Esophagus squamous epithelium (tissue), 5 donors: ENCODE measurements at places on chromosomes 13 and 19.

- no peak for DNase-seq
Measured at GRCh38 chr13:75442736-75443234, 39.2 kb downstream of the TBC1D4 start.

DNA sequence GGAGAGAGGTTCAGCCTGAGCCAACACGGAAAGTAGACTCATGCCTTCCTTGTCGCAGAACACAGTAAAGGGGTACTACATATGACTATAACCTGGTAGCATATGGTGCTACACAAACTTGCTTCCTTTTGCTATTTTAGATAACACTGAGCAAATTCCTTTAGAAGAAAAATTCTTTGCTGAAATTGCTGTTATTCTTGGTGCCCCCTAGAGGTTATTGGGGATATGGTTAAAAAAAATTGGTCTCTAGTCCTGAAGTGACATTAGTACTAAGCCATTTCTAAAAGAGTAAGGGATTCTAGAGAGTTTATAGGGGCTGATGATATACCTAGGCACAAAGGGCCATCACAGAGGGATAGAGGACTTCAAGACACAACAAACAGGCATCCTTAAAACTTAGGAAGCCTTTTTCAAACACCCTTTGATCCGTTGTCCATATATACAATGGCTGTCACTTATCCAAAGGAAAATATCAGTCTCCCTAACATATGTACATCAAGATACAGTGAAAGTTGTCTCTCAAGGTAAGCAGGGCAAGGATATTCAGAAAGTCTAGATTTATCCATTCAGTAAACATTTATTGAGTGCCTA lies 13.9 kb upstream of the HS6ST3 start:
- no peak for DNase-seq

- DNase-seq: no peak
Measured at GRCh38 chr13:97492257-97492656, 58.3 kb downstream of the RAP2A start.

GRCh38 chr19:48512504-48513288 lies 1.1 kb upstream of the LMTK3 start:
- DNase-seq: no peak

GRCh38 chr13:23667750-23668149 lies 97.5 kb downstream of the TNFRSF19 start:
- no peak for DNase-seq

DNA sequence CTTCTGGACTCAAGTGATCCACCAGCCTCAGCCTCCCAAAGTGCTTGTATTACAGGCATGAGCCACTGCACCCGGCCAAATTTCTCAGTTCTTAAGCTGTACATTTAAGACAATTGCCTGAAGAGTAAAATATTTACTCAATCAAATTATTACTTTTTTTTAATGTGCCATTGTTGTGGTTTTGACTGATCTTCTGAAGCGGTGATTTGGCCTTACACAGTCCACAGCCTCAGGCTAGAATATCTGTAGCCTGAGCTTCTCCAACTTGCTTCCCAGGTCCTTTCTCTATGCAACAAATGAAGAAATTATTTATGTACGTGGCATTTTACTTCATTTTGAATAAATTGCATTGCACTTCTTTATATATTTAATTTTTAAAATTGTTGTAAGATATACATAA lies 281.3 kb downstream of the KLF5 start:
- no peak for DNase-seq

DNA sequence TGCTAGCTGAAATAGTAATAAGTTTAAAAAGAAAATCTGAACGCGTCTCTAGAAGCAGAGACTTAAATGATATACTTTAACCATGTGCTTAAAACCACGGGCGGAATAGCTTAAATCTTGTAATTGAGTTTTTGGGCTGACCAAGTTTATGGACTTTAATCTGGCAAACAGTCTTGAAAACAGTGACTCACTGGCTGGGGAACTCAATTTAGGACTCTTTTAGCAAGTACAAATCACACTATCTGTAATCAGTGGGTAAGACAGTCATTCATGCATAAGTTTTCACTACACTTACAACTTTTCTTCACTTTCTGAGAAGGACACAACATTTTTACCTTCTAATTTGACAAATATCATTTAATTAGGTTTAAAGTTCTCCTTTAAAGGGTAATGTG lies 26.8 kb downstream of the ZNF627 start:
- no peak for DNase-seq

DNA sequence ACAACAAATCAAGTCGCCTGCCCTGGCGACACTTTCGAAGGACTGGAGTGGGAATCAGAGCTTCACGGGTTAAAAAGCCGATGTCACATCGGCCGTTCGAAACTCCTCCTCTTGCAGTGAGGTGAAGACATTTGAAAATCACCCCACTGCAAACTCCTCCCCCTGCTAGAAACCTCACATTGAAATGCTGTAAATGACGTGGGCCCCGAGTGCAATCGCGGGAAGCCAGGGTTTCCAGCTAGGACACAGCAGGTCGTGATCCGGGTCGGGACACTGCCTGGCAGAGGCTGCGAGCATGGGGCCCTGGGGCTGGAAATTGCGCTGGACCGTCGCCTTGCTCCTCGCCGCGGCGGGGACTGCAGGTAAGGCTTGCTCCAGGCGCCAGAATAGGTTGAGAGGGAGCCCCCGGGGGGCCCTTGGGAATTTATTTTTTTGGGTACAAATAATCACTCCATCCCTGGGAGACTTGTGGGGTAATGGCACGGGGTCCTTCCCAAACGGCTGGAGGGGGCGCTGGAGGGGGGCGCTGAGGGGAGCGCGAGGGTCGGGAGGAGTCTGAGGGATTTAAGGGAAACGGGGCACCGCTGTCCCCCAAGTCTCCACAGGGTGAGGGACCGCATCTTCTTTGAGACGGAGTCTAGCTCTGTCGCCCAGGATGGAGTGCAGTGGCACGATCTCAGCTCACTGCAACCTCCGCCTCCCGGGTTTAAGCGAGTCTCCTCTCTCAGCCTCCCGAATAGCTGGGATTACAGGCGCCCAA lies at the start of gene LDLR:
Gene LDLR, plus strand, starts transcription at position 210 of the 760 bp plus-strand sequence. Its CDS starts 86 bp downstream, at position 296.
- no peak for DNase-seq

GRCh38 chr13:100951016-100951415 lies 276.4 kb upstream of the TMTC4 start:
- no peak for DNase-seq

DNA sequence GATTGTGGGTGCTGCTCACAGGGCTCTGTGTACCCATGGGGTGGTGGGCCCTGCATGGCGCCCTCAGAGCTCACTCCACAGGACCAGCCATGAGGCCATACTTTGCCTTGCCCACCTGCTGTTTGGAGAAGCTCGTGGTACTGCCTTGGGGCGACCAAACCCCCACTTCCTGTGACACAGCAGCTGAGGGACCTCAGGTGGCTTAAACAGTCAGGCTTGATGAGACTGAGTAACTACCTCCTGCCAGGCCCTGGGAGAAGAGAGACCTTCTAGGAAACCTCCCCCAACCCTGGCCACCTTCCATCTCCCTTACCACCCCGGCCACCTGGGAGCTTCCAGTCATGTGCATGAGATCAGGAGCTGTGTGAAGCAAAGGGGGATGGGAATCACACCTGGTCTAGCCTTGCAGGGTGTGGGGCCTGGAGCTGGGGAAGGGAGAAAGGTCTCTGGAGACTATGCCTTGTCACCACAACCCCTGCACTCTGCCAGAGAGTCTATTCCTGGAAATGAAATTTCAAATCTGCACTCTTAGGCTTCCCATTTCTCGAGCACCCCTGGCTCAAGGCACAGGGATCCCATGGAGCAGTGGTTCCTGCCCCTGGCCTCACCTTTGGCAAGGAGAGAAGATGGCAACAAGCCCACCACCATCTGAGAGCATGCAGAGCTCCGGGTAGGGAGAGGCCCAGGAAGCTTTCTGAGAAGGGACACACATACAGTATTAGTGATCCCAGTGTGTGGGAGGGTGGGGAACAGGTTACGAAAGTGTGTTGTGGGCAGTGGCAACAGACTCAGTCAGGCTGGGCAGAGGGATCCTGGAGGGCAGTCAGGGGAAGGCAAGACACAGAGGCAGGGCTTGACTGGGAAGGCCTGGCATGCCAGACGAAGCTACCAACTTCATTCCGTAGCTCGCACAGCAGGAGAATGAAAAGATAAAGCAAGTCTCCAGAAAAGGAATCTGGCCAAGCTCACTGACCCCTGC lies 125.0 kb downstream of the URI1 start:
- DNase-seq: no peak

DNA sequence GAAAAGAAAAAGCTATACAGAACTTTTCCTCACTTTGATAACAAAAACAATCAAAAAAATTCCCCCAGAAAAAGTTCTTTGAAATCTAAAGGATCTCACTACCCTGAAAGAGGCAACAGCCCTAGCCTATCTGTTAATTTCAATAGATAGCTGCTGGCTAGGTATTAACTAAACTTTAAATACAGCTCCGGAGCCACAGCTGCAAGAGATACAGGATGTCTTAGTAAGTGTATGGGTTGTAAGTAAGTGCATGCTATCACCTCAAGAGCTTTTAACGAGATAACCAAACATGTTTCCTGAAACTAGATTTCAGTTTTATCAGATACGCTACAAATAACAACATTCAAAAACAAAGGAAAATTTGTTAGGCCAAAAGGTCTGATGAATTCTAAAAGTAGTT lies 148.4 kb downstream of the KLF12 start:
- DNase-seq: no peak

- no peak for DNase-seq
Measured at GRCh38 chr19:15285896-15286591, 46.3 kb downstream of the BRD4 start.

DNA sequence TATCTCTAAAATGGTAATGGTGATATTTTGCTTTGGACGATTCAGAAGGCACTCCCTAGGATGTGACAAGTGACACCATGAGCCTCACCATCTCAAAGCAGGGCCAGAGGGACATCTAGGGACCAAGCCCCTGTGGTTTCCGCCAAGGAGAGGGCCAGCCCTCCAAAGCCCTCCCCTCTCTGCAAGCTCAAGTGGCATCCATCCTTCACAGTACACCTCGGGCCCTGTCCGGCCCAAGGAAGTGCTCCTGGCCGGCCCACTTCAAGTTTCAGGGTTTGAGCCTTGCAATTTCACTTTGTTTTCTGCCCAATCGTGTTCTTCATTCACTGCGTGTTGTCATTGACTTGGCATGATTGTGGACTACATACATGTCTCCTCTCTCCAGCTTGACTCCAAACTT lies 82.5 kb downstream of the TSHZ3 start:
- no peak for DNase-seq

DNA sequence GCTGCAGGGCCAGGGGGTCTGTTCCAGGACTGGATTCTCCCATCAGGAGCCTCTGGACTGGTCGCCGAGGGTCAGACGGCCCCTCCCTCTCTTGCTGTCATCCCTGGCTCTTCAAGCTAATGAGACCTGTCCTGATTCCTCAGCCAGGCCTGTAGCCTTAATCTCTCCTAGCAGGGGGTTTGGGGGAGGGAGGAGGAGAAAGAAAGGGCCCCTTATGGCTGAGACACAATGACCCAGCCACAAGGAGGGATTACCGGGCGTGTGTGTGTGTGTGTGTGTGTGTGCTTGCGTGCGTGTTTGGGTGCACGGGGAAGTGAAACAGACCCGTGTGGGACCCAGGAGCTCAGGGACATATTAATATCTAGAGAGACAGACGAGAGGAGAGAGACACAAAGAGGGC lies 1.9 kb upstream of the CRX start:
- no peak for DNase-seq

- no peak for DNase-seq
Measured at GRCh38 chr19:41249707-41250423, 14.3 kb upstream of the HNRNPUL1 start.

- no peak for DNase-seq
Measured at GRCh38 chr13:24086642-24087041, 73.9 kb upstream of the SPATA13 start.

DNA sequence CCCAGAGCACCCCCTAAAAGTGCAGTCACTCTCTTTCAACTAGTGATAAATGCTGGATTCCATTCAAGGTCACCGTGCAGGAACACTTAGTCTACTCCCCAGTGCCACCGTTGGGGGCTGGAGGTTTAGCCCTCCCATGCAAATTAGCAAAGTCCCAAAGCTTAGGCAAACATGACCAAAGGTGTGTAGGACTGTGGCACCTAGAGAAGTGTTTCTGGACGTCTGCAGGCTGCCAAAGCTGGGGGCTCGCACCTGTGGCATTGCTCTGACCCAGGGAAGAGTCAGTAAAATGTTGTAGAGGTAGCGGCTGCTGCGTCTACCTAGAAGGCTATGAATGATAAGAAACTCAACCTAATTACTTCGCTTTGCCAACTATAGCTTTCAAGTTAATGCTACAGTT lies 13.9 kb downstream of the COL4A1 start:
- no peak for DNase-seq

- no peak for DNase-seq
Measured at GRCh38 chr13:49395878-49396380, 47.9 kb downstream of the CAB39L start.

- DNase-seq: no peak
Measured at GRCh38 chr13:28488376-28489005, 6.4 kb downstream of the FLT1 start.

DNA sequence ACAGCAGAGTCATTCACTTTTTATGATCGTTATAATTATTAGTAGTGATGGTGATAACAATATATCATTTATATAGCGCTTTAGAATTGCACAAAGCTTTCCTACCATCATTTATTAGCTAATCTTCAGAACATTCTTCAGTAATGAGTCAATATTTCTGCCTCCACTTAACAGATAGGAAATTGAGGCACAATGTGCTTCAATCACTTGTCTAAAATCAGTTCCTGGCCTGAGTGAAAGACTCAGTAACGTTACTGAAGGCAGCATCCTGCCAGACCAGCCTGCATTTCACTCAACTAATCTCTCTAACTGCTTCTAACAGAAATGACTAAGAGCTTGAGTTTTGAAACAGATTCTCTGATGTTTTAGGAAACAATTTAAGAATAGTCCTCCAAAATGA lies 412.1 kb downstream of the MZT1 start:
- DNase-seq: no peak

- DNase-seq: no peak
Measured at GRCh38 chr19:50928831-50929230, 17.6 kb upstream of the KLK4 start.

DNA sequence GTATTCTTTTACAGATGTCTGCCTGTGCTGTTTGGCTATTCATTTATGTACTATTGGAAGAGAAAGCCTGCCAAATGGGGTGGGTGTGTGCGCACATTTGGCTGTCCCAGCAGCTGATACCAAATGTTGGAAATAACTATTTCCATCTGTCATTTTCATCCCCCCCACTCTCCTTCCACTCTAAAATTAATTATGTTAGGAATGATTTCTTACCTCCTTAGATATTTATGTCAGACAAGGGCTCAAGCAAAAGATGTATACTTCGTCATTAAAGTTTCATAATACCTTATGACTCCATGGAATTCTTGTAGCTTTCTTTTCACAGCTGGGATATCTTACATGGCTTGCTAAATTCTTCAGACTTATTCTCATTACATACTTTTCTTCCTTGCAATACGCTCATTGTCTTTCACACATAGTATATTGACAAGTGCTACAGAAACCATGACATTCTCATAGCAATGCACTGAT lies 18.6 kb downstream of the ITM2B start:
- DNase-seq: no peak

GRCh38 chr19:947707-948539 lies 22.1 kb downstream of the ARID3A start:
- DNase-seq: peak; percentile 54

- DNase-seq: no peak
Measured at GRCh38 chr19:29569038-29569911, 36.8 kb upstream of the POP4 start.
